ENCODE measurements at places on chromosomes 13 and 19. TPM values are rescaled to one million over a fixed set of nuclear protein-coding genes. Genes with fewer than 3 reads are reported as not detected.

DNA sequence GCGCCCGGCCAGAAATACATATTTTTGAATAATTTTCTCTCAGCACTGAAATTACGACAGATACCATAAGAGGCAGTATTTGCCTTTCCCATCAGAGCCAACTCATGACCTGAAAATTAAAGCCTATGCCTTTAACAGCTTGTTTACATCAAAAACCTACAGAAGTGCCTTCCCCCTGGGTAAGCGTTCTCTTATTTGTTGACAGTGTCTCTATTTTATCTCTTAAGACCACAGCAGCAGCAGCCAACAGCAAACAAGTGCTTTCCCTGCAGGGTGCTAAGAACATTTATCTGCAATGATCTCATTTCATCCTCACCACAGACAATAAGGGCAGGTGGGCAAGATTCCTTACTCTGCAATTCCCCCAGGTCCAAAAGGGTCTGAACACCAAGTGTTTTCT, 6.0 kb downstream of the AKAP8L start:
- no peak for DNase-seq

DNA sequence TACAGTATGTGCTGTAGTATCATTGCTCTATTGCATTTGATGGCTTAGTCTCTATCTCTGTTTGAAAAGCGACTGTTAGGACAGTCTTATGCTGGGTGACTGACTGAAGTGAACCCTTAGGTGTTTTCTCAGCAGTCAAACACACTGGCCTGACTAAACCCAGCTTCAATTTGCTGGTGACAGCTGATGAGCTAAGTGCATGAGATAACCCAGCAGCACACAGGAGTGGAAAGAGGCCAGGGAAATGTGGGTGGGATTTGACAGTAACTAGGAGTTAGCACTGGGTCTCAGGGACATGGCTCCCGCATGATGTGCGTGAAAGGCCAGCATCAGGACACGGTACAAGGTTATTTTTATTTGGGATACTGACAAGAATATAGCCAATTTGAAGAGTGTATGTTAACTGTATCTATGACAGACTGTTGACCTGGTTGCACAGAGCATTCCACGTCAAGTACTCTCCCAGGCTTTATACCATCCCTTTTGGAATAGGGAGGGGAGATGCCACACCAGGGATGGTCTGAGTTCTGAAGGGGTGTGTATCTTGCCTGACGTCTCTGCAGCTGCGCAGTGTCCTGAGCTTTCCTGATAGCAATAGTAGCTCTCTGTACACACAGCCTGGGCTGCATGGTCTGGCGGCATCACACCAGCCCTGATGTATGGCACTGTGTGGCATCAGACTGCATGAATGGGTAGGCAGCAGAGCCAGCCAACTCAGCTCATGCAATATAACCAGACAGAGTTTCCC, 144.8 kb downstream of the FLT1 start:
- no peak for DNase-seq

- DNase-seq: no peak
These were observed 84.3 kb downstream of the IER2 start for GRCh38 chr19:13234518-13234917.

- DNase-seq: peak; percentile 40
These were observed 15.1 kb downstream of the NDUFB7 start for GRCh38 chr19:14556662-14557188.

- no peak for DNase-seq
These were observed 67.4 kb downstream of the STK24 start for GRCh38 chr13:98509271-98510155.

GRCh38 chr19:7743425-7743841, 3.9 kb downstream of the CD209 start:
- DNase-seq: no peak

GRCh38 chr19:47512183-47512947, 2.5 kb downstream of the NAPA start:
- peak; percentile 25 for DNase-seq

DNA sequence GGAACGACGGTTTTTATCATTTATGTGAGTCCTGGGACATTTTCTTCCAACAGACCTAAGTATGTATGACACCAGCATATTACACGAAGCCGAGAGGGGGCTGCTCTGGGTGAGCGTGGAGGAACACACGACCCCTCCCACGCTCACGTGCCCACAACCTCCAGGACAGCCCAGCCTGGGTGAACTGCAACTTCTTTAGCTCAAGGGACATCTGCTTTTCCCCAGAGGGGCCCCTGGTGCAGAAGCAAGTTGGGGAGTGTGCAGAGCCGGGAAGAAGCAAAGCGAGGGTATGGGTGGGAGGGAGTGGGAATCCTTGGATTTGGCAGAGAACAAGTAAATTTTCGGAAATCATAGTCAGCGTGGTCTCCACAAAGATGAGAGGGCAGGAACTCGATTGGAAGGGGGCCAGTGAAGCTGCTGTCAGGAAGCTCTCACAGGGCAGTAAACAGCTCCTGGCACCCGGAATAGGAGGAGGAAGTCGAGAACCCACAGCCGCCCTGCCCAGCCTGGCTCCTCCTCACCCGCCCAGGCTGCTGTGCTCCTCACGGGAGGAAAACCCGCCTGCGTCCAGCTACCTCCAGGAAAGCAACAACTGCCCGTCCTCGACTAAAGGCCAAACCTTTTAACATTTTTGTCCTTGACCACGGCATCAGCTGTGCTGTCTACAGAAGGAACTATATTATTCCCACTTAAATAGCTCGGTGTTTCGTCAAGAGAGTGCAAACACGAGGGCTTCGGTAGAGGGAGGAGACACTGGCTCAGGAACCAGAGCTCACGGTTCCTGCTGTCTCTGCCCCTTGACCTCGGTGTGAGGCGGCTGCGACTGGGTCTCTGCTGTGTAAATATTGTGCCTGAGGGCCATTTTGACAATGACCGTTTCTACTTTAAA, 17.2 kb upstream of the CFAP97D2 start:
- no peak for DNase-seq

Gene IGFL1
- not detected for polyA plus RNA-seq

Gene PABPC3
- polyA plus RNA-seq: 1.7 TPM

Gene MEX3D
- 19.1 TPM for polyA plus RNA-seq

Gene FREM2
- polyA plus RNA-seq: 52.7 TPM

Data from left kidney (tissue), 8 donors.